ENCODE measurements at places on chromosomes 1 and 21.

DNA sequence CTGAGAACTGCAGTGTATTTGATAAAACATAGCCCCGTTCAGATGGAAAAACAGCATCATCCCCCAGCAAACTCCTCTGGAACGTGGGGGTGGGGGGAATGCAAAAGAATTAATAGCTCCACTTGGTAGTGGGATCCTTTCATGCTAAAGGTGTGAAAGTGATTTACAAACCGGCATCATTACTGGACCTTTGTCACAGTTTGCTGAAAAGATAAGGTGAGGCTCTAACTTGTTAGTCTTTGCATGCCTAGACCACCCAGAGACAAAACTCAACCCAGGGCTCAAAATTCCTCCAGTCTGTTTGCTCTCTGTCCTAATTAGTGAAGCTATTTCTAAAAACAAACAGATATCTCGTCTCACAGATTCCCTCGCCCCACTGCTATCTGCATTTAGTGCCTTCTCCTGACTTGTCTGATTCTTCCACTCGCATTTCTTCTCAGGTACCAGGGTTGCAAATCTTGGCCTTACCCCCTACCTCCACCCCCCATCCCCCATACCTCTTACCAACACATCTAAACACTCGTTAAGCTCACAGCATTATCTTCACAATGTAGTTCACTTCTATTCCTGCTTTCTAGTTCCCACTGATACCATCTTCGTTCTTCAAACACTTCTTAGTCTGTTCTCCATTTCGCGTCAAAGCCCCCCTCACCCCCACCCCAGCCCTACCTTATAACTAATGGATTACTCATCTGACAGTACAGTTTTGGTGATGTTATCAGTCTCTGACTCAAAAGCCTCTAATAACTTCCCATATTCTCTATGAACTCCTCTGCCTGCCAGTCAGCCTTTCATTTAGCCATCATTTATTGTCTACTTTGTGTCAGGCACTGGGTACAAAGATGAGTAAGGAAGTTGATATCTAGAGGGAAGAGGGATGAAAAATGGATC lies 11.8 kb downstream of the IER5 start:
- DNase-seq: no peak

- no peak for DNase-seq
Measured at GRCh38 chr1:36135330-36135667, 10.3 kb upstream of the COL8A2 start.

DNA sequence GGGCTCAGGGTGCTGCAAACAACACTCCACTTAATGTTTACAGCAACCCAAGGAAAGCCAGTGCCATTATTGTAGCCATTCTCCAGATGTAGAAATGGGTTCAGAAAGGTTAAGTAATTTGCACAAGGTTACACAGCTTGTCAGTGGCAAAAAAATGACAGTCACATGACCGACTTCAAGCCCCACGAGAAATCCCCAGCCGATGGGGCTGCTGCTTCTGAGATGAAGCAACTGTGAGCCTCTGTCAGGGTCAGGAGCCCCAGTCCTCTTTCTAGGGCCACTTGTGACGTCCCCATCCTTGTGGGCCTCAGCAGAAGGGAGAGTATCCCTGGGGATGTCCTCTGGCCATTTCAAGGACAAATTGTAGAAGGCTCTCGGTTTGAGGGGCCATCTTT lies 54.8 kb downstream of the EDN2 start:
- DNase-seq: no peak

GRCh38 chr1:203521074-203521794 lies 27.3 kb downstream of the OPTC start:
- DNase-seq: no peak

DNA sequence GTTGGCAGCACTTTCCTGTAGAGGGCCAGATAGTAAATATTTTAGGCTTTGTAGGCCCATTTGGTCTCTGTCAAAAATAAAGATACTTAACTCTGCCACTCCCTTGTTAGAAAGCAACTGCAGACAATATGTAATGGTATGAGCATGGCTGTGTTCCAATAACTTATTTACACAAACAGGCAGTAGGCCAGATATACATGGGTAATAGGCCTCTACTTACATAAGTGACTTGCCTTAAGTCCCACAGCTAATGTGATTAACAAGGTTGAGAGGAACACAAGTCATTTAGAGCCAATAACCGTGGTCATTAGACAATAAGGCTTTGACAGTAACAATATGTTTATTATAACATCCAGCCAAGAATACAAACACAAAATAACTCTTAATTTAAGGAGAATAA lies 17.4 kb downstream of the CCT8 start:
- no peak for DNase-seq

GRCh38 chr21:37446552-37446951 lies 80.0 kb downstream of the DYRK1A start:
- no peak for DNase-seq
